Cardiac fibroblast (primary cell): ENCODE measurements at places on chromosomes 1 and 21.

DNA sequence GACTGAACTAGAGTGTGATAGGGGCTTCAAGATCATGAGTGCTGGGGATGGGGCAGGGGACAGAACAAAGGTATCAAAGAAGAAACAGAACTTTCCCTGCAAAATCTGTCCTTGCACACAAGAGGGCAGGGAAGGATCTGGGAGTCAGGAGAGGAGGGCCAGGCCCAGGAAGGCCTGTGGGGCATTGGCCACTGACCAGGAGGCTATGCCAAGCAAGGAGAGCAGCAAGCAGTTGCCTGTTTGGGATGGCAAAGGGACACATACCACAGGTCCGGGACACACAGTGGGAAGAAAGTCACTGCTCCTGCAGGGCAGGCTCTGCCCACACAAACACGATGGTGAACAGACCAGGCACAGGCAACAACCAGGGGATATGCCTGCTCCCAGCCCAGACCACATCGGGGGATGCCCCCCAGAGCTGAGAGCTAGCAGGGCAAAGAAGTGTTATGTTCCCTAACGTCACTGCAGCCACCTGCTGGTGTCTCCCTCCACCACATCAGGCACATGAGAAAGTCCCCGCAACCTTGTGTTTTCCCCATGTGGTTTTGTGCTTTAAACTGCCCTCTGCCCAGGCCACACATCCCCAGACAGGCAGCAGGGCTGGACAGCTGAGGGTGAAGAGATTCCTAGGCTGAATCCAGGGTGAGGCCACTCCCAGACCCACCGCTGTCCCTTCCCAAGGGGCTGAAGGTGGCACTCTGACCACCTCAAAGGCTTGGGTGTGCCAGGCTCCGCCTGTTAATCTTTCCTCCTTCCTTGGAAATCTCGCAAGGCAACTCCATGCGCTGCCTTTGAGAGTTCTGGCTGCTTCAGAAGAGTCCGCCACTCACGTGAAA lies 53.6 kb downstream of the KIF21B start:
- no peak for DNase-seq

DNA sequence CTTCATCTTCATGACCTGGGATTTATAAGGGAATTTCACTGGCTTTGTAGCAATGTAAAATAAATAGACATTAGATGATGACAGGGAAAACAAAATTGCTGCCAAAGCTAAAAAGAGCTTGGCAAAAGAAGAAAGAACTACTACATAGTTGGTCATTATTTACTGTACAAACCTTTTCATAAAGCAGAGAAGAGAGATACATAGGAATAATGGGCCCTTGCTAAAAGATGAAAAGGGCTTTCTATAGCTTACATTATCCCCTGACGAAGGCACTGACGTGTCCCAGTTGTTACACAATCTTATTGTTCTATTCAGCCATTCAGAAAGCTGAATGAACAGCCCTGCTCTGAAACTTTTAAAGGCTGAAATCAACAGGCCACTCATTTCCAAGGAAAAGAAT lies 57.1 kb downstream of the ZC3H11B start:
- DNase-seq: peak; percentile 80

GRCh38 chr1:6935361-6935883 lies 150.2 kb downstream of the CAMTA1 start:
- DNase-seq: no peak

- peak; percentile 69 for DNase-seq
These were observed 29.6 kb upstream of the CCN1 start for GRCh38 chr1:85550784-85551516.

DNA sequence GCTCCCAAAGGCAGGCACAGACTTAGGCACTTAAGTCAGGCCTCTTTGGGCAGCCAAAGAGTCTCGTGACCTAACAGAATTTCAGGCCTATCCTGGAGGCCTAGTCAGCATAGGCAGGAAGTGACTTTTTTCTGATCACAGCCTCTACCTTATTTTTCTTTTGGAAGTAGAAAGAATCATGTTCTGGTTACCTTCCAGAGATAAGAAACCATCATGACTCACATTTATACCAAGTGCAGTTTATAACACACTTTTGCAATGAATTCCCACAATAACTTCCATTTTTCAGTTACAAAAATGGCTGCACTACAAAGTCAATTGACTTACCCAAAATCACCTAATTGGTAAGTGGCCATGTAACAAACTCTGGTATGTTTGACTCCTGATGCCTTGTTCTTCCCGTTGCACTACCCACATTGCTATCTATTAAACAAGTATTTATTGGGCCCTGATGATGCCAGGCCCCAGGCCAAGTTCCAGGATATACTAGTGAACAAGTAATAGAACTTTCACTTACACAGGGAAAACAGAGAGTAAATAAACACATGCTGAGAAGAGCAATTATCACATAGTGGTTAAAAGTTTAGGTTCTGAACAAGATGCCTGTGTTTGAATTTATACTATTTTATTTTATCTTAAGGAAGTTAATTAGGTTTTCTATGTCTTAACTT lies 74.3 kb downstream of the SH3GLB1 start:
- DNase-seq: peak; percentile 61

DNA sequence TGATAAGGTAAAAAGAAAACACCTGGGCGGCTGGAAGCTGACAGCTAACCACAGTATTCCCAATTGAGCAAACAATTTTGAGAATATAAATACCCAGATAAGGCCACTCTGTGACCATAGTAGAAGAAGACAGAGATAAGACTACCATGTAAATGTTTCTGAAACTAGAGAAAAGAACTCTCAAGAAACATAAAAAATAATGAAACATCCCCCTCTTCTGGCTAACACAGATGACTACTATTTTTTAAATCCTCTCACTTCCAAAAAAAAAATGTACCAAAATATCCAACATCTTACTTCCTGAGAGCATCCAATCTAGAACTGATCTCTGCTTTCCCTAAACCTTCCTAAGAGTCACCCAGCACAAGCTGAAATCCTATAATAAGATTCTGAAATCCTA lies 125.9 kb downstream of the HFM1 start:
- peak; percentile 59 for DNase-seq

DNA sequence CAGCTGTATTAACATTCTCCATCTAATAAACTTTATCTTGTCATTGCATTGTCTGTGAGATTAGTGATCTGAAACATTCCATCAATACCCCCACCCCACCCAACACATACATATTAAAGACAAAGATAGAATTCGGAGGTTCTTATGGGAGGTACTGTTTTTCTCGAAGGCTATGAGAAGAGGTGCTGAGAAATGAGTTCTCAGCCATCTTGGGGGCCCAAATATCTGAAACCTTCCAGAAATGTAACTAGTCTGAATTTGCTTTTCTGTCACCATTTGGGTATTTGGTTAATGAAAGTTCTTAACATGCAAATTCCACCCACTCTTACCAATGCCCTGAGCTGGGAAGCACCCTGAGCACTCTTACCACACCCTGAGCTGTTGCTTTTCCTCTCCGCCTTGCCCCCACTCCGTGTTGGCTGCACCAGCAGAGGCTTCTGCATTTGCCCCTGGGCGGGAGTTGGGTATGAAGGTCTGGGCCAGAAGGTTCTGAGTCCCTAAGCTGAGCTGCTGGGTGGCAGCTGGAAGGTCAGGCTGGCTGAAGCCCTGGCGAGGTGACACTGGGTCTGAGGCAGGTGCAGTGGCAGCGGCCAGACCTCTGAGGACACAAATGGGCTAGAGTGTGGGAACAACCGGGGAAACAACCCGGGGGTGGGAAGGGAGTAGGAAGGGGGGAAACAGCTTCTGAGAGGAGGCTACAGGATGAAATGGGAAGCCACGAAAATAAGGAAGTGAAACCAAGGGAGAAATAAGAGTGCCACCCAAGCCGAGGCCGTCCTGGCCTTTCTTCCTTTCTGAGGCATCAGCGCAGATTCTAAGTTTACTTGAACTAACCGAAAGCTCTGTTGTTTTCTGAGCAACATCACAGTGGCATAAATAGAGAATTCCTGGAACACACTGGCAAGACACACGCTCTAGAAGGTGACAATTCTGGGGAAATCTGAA lies 26.3 kb upstream of the IER5 start:
- DNase-seq: no peak

DNA sequence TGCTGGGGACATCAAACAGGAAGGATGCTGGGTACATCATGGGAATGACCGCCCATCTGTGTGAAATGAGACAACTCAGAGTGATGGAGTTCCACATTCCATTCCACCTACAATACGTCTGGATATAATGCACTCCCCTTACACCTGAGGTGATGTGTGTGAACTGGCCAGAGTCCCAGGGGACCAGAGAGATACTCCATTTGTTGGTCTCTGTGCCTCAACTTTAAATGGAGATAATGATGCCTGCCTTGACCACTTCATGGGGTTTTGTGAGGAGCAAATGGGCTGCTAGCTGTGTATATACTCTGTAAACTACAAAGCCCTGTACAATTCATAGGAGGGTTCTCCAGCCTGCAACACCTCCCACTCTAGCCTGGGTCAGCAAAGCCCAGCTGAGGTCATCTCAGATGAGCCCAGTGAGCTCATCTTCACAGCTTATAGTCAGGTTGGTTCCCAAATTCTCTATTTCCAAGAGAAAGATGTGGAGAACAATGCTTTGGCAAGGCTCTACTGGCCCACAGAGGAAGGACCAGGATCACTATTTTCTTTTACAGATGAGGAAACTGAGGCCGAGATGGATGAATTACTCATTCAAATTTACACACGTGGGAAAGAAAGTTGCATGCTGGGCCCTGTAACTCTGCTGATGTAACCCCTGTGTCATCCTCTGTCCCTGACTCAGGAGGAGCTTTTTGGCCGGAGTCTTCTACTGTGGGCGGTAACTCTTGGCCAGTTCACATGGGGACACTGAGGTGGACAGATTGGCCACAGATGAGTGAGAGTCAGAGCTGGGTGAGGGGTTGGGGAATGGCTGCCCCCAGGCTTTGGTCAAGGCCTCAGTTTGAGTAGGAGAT lies 105.6 kb upstream of the GCLM start:
- no peak for DNase-seq

GRCh38 chr1:160718210-160718609 lies 6.6 kb upstream of the CD48 start:
- DNase-seq: no peak

DNA sequence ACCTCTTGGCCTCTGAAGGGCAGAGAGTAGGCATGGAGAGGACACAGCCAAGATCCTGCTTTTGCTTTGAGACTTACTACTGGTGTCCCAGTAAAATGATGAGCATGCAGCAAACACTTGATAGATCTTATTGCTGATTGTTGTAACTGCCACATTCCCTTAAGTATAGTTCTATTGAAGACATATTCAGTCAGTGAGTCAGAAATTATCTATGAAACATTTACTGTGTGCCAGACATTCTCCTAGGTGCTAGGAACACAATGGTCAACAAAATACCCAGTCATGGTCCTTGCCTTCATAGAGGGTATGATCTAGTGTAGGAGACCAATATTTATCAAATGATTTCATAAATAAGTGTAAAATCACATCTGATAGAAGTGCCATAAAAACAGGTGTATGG lies 13.6 kb downstream of the STYXL2 start:
- peak; percentile 16 for DNase-seq

DNA sequence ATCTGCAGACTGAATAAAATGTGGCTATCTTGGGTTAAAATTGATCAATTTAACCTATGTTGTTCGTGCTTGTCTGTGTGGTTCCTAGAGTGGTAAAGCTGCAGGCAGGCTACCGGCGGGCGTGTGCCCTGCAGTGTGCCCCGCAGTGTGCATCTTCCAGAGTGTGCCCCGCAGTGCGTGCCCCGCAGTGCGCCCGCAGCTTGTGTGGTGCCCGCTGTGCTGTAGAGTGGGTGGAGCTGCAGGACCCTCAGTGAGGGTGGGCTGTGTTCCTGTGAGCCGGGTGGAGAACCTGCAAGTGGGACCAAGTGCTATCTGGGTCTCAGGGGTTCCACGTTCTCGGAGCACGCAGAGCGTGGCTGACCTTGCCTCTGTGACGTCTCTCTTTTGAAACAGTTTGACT lies 10.7 kb downstream of the RRP1 start:
- no peak for DNase-seq

GRCh38 chr1:8540261-8540941 lies 222.5 kb downstream of the SLC45A1 start:
- DNase-seq: peak; percentile 89

- no peak for DNase-seq
These were observed 237.9 kb downstream of the PBX1 start for GRCh38 chr1:164796916-164797315.

- DNase-seq: no peak
These were observed 315.8 kb upstream of the KAZN start for GRCh38 chr1:14282707-14283106.

DNA sequence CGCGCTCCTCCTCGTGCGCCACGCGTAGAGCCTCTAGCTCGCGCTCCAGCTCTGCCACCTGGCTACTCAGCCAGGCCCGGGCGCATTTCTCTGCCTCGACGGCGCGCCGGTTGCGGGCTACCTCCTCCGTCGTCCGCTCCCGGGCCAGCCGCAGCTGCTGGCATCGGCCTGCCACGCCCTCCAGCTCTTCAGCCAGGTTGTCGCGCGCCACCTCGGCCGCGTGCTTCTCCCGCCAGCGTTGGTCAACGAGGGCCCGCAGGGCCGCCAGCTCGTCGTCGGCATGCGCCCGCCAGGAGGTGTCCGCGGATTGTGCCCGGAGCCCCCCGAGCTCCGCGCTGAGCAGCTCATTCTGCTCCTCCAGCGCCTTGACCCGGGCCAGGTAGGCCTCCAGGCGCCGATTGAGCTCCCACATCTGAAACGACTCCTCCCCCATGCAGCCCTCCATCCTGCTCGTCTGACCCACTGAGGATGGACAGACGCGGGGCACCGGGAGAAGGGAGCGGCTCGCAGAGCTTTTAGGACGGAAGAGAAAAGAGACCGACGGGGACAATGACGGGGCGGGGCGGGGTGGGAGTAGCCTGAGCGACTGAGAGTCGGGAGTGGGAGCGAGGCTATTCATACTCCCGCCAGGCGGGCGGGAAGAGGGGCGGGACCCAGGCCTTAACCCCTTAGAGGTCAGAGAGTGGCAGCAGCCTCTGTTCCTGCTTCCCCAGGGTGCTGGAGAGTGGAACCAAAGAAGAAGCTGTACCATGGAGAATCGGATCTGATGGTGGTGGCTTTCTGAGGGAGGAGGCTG lies at the start of gene NES:
TSS of gene NES (minus strand) at position 588 of the 796 bp plus-strand sequence. CDS start at position 445, 143 bp downstream.
- DNase-seq: peak; percentile 60

- DNase-seq: no peak
These were observed 1.4 kb downstream of the CITED4 start for GRCh38 chr1:40860706-40861223.

GRCh38 chr1:152640351-152640750 lies 17.4 kb upstream of the LCE3A start:
- DNase-seq: no peak

GRCh38 chr1:2530513-2531361 lies 674 bp upstream of the HES5 start:
- DNase-seq: no peak
